ENCODE measurements at places on chromosomes 1 and 21.

DNA sequence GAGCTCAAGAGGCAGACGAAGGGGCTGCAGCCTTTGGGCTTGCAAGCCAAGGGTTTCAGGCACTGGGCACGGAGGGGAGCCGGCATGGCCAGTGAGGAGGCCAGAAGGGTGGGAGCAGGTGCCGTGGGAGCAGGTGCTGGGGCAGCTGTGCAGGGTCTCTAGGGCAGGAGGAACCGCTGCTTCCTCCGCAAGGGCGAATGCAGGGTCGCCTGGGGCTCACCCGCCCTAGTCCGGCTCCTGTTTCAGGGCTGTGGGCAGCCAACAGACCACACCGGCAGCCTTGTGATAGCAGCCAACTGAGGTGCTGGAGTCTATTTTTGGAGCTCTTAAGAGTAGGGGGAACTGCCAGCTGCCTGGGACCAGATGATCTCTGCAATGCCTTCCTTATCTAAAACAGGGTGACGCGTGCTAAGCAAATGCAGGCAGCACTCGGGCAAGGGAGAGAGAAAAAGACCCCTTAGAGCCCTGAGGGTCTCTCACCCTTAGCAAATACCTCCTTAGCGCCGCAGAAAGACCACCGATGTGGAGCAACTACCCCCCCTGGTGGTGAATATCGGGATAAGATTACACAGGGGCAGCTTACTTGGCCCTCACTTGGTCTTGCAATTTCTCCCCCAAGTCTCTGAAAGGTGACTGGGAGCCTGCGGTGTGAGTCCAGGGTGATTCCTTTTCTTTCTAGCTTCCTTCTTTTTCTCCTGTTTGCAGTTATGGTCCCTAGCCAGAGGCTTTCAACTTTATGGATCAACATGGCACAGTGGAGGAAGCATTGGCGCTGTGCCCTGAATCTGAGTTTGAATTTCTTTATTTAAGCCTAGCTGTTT lies 20.7 kb upstream of the MAPKAPK2 start:
- DNase-seq, result peak; percentile 77

DNA sequence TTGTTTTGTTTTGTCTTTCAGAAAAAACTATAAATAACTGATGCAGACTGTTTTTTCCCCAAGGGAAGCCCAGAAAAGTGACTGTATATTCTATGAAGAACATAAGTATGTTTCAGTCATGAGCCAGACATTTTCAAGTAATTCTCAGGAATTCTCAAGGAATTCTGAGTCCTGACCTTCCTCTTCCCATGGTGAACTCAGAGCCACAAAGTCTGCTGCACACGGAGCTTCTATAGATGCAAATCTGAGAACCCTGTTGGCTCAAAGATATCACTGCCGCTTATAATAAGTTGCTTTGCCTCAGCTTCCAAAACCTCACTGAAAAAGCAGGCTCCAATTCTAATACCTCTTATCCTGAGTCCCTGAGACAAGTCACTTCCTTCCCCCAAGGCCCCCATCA lies 418.5 kb upstream of the RUNX1 start:
- DNase-seq, result no peak

DNA sequence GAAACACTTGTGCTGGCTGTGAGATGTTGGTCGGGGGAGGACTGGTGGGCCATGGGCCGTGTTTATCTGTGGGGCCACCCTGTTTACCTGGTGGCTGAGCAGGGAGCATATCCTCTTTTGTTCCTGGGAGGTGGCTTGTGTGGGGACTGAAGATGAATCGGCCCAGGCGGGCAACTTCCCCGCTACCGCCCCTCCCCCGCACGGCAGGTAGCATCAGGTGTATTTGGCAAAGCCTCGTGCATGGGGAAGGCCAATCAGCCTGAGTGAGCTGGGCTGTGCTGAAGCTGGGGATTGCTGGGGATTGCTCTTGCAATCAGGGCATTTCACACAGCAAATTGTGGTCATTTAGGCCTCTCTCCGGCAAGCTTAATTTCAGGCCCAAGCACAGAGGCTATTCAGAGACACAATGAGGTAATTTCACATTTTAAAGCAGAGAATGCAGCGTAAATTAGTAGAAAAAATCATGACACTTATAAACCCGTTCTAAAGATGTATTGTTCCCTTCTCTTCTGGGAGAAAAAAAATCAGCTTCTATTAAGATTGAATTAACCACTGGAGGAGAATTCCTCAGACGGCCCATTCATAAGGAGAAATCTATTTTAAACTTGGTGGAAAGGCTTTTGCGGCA lies 197.7 kb upstream of the POU3F1 start:
- no peak for DNase-seq

DNA sequence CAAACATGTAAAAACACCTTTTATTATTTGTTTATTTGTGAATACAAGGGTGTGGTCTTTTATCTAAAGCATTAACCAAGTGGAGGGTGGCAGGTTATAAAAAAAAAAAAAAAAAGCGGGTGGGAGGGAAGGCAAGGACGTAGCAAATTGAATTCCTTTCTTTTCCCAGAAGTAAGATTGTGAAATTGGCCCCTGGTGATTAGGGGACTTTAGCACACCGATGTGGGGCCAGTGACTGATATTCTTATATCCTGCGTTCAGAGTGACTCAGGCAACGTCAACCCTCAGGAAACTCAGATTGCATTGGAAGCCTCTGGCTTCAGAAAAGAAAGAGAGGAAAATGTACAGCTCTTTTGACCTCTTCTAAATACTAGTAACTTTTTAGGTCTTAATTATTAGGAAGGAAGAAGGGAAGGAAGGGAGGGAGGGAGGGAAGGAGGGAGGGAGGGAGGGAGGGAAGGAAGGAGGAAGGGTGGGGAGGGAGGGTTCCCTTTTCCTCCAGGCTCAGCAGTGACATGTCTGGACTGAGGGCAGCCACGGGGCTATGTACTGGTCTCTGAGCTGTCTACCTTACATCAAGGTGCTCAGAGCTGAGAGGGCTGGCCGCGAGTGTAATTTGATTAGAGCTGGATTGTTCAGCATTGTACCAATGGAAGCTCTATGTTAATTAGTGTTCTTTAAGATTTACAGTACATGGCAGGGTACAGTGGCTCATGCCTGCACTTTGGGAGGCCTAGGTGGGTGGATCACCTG lies 30.2 kb downstream of the EVA1C start:
- DNase-seq, result no peak

GRCh38 chr1:189708674-189709073 lies 769.0 kb downstream of the BRINP3 start:
- no peak for DNase-seq

DNA sequence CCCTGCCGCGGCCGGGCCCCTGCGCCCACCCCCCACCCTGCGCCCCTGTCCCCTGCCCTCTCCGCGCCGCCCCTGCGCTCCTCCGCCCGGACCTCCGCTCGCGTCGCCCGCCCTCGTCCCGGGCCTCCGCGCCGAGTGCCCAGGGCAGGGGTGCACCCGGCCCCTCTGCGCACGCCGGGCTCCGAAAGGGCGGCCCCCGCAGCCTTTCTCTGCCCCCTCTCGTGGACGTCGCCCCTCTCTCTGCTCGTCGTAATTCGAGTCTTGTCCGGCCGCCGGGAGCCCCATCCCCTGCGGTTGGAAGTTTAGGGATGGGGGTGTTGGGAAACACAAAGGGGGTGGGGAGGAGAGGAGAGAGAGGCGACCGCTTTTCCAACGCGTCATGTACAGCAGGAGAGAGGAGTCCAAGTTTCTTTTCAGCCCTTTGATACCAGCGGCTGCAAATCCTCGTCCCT lies 407 bp downstream of the GALNT2 start:
- DNase-seq, result peak; percentile 19

DNA sequence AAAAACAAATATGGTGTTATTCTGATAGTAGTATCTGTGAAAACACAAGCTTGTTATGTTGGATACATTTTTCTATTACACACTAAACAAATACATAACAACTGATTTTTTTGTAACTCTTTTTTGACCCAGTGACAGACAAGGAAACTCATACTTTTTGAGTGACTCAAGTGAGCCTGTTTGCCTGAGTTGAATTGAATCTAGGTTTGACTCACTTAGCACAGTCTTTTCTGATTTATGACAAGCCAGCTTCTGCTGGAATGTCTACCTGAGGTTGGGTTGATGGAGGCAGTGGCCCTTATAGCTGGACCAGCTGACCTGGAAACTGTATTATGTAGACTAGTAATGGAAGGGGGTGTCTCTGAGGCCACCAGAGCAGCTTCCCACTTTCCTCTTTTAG lies 4.2 kb upstream of the CLCA4 start:
- no peak for DNase-seq

DNA sequence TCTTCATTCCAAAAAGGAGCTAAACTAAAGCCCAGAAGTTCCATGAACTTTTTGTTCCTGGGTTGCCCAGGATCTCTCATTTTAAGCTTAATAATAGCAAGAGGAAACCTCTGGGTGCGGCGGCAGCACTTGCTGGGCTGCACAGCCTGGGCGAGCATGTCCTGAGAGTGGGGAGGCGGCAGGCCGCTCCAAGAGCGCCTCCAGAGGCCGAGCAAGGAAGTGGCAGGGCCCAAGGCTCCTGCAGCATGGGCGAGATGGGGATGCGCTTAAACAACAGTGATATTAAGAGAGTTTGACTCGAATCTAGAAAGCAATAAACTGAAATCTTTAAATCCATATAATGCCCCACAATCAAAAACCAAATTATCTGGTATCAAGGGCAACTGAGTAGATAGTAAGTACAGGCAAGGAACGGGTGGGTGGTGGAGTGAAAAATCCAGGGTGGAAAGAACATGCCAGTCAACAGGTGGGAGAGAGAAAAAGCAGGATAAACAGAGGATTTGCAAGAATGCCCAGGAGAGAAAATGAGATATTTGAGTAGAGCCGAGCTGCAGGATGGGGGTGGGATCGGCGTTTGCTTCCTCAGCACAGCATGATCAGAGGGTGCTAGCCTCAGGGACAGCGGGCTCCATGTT lies 14.1 kb upstream of the TNR start:
- peak; percentile 1 for DNase-seq
